ENCODE measurements at places on chromosomes 7 and 10.
A peak's percentile ranks its signal among the peaks of the same experiment; 100 is the strongest.

GRCh38 chr7:140810830-140811556 is 113.7 kb downstream of the BRAF start:
- peak; percentile 59 for DNase-seq

- DNase-seq = no peak
Observed at GRCh38 chr10:2244471-2244870, 507.1 kb upstream of the ADARB2 start.

GRCh38 chr7:86592185-86592584 is 51.5 kb upstream of the GRM3 start:
- no peak for DNase-seq

GRCh38 chr7:20503278-20503950 is 112.1 kb upstream of the ABCB5 start:
- no peak for DNase-seq

DNA sequence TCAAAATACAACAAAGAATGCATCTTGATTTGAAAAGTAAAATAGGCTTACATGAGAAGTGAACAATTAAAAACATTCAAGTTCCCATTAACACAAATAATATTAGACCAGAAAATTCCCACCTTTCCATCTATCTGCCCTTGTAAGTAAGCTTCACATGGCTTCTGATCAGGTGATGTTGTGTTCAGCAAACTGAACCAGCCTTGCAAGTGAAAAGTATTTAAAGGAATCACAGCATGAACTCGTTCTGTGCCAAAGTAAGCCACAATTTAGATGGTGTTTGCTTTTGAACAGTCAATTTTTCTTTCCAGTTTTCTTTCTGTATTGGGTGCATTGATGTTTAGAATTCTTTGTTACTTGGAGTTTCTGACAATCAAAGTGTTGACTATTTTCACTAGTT is 347.9 kb downstream of the TNS3 start:
- DNase-seq = no peak

- no peak for DNase-seq
Observed at GRCh38 chr7:66016131-66016461, 34.1 kb upstream of the GUSB start.

DNA sequence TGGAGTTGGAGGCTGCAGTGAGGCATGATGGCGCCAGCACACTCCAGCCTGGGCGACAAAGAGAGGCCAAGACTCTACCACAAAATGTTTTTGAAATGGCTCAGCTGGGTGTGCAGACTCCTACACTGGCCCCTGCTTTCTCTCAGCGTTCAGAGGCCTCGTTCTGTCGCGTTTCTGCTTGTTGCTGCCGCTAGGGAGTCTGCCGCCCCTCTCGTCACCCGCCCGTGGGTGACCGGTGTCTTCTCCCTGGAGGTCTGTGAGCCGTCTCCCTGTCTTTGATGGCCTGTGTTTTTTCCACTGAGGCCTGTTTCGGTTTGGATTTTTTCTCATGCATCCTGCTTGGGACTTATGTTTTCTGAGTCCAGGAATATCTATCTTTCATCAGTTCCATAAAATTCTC is 23.6 kb upstream of the UNCX start:
- DNase-seq = no peak

GRCh38 chr7:118389629-118390028 is 165.1 kb downstream of the ANKRD7 start:
- no peak for DNase-seq

DNA sequence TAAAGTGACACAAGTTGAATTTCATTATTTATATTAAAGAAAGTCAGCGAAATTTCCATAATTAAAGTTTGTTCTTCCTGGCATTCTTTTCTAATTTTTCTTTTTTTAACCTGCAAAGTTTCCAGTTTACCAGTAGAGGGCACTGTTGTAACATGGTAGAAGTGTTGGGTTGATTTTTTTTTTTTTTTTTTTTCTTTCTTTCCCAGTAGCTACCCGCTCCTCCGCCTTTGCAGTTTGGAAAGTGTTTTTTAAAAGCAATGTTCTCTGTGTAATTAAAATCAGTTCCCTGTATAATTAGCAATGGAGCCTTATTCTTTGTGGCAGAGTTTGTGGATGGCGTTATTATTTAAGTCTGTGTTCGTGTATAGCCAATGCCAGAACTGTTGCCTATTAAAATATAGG is 53.7 kb downstream of the TAF3 start:
- DNase-seq = no peak

DNA sequence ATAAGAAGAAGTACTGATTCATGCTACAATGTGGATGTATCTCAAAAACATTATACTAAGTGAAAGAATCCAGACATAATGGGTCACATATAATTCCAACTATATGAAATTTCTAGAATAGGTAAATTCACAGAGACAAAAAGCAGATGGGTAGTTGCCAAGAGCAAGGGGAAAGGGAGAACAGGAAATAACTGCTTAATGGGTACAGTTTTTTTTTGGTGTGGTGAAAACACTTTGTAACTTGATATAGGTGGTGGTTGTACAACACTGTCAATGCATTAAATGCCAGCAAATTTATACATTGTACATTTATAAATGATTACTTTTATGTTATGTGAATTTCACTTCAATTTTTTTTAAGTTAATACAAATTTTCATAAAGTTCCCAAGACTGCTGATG is 19.4 kb upstream of the LRRN3 start:
- no peak for DNase-seq

GRCh38 chr7:131489196-131489595 is 67.2 kb downstream of the PODXL start:
- DNase-seq = no peak

DNA sequence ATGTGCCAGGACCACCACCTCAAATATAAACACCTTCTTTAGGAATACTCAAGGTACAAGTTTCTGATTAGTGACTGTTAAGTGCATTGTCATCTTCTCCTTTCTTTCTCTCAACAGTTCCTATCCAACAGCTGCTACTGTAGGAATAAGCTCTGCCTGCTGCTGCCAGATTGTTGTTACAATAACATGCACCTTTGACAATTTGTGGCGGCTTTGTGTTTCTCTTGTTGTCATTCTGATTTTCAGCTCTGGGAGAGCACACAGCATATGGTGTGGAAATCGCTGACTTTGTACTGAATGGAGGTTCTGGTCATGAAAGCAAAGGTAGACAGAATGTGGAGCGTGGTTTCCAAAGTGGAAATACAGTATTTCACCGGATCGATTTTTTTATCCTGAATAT is 182.8 kb downstream of the SEC23IP start:
- no peak for DNase-seq

GRCh38 chr10:50316174-50316573 is 64.9 kb upstream of the ASAH2 start:
- peak; percentile 29 for DNase-seq

DNA sequence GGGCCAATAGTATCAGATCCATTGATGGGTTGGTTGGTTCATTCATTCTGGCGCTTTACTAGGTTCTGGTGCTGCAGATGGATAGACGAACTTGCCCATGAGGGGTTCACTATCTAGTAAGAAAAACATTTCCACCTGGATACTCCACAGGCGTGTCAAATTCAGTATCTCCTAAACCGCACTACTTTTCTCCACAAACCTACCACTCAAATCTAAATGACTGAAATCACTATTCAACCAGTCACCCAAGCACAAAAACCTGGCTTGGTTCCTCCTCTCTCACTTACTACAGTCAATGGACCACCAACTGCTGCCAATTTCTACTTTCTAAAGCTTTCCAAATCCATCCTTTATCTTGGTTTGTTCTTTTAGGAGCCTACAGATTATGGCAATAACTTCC is 572 bp downstream of the AGK start:
- DNase-seq = no peak

DNA sequence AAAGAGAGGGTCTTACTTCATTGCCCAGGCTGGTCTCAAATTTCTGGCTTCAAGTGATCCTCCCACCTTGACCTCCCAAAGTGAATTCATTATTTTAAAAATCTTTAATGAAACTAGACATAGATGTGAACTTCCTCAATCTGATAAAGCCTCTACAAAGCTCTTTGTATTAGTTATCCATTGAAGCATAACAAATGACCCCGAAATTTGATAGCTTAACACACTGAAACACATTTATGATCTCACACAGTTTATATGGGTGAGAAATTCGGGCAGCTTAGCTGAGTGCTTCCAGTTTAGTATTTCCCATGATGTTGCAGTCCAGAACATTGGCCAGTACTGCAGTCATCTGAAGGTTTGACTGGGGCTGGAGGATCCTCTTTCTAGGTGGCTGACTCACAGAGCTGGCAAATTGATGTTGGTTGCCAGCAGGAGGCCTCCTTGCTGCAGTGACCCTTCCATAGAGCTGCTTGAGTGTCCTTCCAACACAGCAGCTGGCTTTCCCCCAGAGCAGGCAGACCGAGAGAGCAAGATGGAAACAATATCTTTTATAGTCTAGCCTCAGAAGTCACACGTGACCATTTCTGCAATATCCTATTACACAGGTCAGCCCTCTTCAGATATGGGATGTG is 16.6 kb upstream of the WNT8B start:
- no peak for DNase-seq

DNA sequence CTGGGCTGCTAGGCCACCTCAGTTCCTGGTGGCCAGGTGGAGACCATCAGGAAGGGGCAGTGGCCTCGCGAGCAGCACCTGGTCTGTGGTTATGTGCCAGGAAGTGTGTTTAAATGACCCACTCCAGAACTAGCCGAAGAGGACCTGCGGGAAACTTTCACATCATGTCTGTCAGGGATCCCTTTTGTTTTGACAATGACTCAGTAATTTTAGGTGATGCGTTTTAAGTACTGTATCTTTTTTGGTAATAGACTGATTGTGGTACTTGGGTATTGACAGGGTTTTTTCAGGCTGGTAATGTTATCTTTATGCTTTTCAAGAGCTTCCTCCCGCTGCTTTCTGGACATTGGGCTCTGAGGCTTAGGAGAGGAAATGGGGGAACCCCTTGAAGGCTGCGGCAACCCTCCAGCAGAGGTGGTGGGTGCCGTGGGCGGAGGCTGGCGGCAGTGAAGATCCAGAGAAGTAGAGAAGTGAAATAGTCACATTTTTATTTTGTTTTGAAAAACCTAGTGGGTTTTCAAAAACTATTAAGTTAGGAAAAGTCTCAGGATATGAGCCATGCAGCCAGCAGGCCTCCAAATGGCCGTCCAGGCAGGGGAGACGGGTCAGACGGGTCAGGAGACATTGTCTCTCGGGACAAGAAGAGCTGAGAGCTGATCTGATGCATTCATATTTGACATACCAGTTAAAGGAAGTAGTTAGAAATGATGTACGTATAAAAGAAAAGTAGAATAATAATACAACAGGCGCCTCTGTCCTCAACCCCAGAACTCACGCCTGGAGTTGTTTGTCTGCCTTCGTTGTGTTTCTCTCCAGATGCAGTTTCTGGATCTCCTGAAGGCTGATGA is 27.7 kb downstream of the PPP2R2D start:
- peak; percentile 24 for DNase-seq

DNA sequence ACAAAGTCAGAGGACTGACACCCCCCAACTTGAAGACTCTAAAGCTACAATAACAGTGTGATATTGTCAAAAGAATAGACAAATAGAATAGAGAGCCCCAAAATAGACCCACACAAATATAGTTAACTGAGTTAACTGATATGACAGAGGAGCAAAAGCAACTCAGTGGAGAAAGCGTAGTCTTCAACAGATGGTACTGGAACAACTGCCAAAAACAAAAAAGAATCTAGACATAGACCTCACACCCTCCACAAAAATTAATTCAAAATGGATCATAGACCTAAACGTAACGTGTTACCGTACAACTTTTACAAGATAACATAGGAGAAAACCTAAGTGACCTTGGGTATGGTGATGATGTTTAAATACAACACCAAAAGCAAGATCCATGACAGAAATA is 28.6 kb upstream of the PWWP2B start:
- no peak for DNase-seq

- DNase-seq = no peak
Observed at GRCh38 chr10:74153123-74153522, 2.1 kb downstream of the ADK start.

- DNase-seq = no peak
Observed at GRCh38 chr10:85542152-85542551, 824.4 kb downstream of the GRID1 start.

DNA sequence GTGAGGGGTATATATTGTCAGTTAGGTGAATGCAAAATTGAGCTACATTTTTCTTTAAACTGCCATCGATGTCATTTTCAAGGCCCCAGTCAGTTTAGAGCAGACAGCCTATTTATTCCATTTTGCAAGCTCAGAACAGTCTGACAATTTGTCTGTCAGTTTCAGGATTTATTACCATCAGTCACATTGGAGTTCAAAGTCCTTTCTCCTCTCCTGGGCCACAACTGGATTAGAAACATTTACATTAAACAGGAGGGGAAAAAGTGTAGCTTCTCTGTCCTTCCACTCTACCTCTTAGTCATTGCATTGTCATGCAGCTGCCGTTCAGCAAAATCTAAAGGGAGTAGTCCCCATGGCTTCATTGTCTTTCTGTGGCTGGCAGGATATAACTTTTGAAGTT is 3.5 kb upstream of the GHITM start:
- DNase-seq = no peak

- peak; percentile 48 for DNase-seq
Observed at GRCh38 chr7:107609811-107610261, 29.8 kb downstream of the BCAP29 start.

DNA sequence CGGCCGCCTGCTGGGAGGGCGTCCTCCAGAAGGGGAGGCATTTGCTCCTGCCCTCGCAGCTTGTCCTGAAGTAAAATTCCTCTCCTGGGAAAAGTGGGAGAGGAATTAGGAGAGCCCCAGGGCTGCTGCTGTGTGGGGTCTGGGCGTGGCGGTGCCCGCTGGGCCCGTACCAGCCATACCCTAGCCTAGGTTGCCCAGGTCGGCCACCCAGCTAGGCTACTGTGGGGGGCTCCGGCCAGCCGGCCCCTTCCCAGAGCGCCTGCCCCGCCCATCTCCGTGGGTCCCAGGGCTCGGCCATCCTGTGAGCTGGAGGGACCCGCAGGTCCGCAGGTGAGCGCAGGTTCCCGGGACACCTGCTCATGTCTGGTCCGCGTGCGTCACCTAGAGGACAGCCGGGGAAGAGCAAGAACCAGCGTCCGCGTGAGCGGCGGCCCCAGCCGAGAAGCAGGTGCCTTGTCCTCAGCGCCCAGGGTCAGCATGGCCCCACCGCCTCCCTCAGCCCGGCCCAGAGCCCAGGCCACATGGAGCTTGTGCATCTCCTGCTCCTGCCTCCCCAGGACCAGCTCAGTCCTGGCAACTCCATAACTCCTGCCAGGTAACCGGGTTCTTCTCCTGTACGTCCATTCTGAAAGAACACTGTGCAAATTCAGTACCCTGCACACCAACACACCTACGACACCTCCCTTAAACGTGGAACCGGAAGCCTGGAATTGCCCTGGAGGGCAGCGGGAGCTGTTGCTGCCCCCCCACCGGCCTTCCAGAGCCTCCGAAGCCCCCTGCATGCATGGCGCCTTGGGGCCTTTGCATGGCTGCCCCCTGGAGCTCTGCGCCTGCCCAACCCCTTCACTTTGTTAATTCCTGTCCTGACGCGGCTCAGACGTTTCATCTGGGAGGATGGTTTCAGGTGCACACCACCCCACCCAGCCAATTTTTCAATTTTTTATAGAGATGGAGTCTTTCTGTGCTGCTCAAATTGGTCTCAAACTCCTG is 22.8 kb upstream of the FOXL3 start:
- peak; percentile 89 for DNase-seq
